Activated CD8-positive, alpha-beta T cell treated with anti-CD3 and anti-CD28 coated beads, Interleukin-2, amount 10 ng/mL, durations not matched to agents 7 days and 5 days (primary cell): ENCODE measurements at places on chromosomes 16 and 17.

DNA sequence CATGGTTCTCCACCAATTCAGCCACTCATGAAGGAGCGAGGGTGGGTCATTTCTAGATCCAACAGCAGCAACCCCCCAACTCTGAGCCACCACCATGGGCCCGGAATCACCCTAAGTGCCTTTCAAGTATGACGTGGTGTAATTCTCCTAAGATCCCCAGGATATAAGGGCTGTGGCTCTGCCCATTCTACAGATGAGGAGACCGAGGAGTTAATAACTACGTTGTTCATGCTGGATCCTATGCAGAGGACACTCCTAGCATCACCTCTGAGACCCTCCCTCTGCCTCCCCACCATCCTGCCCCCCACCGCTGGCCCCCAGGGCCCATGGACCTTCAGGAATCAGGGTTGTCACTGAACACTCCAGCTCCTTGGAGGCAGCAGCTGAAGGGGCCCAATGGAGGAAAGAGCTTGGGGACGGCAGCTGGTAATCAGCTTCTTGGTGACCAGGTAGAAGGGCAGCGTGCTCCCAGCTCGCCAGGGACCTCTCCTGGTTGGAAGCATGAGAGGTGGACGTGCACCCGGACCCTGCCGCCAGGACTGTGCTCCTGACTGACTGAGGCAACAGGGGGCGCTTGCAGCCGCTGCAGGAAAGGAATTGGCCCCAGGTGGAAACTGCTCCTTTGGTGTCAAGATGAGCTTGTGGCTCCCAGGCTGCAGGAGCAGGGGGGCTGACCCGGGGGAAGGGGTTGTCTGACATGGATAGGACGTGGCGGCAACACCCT, 28.2 kb upstream of the CACNG1 start:
- no peaks in the 10 kb centered on the region for H3K27me3 ChIP-seq
- H3K4me3 ChIP-seq: no peak overlapping the region
- H3K36me3 ChIP-seq: no peaks in the 10 kb centered on the region
- DNase-seq: no peak

GRCh38 chr16:69890892-69891282, 60.2 kb upstream of the CLEC18A start:
- no peaks in the 10 kb centered on the region for H3K27me3 ChIP-seq
- H3K27ac ChIP-seq: no peak overlapping the region
- peaks cover 21% of the 10 kb centered on the region for H3K36me3 ChIP-seq
- H3K4me1 ChIP-seq: no peaks in the 10 kb centered on the region
- DNase-seq: no peak

DNA sequence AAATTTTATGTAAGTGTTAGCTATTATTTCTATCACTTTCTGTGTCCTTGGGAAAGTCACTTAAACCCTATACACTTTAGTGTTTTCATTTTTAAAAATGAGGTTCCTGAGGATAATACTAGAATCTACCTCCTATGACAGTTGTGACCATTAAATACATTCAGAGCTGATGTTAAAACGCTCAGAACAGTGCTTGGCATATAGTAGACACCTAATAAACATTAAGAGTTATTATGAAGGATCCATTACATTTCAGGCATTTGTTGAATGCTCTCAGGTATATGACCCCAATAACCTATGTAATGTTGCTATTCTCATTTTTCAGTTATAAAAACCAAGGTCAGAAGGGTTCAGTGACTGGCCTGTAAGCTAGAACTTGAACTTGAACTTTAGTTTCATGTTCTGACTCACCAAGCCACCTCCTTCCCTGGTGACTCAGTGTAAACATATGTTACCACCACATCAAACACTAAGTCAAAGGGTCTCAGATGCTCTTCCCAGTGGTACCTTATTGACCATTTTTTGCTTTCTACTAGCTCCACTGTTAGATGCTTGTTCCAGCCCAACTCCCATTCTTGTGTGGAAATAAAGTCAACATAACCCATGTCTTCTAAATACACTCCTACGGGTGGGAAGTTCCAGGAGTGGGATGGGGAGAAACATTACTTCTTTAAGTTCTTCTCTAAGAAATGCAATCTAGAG, 47.6 kb downstream of the HSD17B2 start:
- H3K27me3 ChIP-seq: peaks cover 35% of the 10 kb centered on the region
- H3K4me1 ChIP-seq: peaks cover 12% of the 10 kb centered on the region
- DNase-seq: peak; percentile 46

DNA sequence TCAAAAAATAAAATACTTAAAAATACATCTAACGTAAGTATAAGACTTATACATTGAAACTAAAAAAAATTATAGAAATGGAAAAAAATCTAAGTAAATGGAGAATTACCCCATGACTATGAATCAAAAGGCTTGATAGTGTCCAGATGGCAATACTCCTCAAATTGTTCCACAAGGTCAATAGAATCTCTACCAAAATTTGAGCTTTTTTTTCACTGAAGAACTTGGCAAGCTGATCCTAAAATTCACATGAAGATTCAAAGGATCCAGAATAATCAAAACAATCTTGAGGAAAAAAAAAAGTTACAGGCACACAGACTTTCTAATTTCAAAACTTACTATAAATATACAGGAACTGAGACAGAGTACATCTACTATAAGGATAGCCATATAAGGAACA, 448.4 kb upstream of the CDH11 start:
- no peaks in the 10 kb centered on the region for H3K27me3 ChIP-seq
- H3K36me3 ChIP-seq: no peaks in the 10 kb centered on the region
- no peak overlapping the region for H3K27ac ChIP-seq
- H3K4me1 ChIP-seq: no peaks in the 10 kb centered on the region
- no peak overlapping the region for H3K4me3 ChIP-seq

GRCh38 chr17:8574687-8575086, 55.8 kb downstream of the MYH10 start:
- H3K27me3 ChIP-seq: no peaks in the 10 kb centered on the region
- no peak overlapping the region for H3K27ac ChIP-seq
- H3K4me3 ChIP-seq: no peak overlapping the region

DNA sequence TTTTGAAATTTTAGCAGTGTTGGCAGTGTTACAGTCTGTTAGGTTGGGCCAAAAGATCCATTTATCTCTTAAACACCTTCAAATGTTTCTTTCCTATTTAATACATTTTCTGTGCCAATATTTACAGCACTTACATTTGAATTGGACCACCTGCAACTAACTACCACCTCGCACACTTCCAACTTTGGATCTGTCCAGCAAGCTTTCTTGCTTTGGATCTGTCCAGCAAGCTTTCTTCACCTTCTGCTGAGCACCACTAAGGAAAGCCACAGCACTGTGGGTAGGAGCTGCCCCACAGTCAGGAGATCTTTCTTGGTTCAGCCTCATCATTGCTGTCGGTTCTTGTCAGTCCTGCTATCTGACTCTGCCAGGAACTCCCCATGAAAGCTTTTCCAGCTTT, 129.3 kb downstream of the PHKB start:
- H3K4me1 ChIP-seq: no peaks in the 10 kb centered on the region
- H3K4me3 ChIP-seq: no peak overlapping the region
- no peaks in the 10 kb centered on the region for H3K27me3 ChIP-seq
- peaks cover 16% of the 10 kb centered on the region for H3K36me3 ChIP-seq
- no peak for DNase-seq
- no peak overlapping the region for H3K27ac ChIP-seq

DNA sequence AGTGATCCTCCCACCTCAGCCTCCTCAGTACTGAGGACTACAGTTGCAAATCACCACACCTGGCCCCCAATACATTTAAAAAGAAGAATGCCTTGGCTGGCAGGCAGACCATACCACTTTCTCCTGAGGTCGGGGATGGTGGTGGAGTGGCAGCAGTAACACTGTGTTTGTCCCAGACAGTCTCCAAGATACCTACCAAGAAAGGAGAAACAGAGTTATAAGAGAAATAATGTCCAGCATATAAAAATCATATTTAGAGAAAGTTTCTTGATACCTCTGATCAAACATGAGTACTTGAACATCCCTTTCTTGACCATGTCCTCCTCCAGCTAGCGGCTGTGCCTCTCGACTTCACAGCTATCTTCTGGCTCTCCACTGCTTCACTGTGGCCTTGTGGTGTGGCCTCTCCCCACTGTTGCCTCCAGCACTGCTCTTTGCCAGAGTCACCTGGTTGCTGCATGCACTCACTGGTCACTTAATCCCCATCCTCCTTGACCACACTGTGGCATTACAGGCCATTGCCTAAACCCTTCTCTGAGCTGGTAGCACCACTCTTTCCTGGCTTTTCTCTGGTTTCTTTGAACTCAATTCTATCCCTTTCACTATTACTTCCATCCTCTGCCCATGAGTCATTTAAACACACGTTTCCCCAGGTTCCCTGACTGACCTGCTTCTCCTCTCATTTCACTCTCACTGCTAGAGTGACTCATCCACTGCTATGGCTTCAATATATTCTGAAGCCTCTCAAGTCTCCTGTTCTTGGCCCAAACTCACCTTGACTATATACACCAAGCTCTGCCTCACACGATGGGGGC, 45.2 kb downstream of the XPO6 start:
- H3K27ac ChIP-seq: peak overlapping the region; percentile 61
- no peak overlapping the region for H3K4me3 ChIP-seq
- no peaks in the 10 kb centered on the region for H3K27me3 ChIP-seq
- no peak for DNase-seq

GRCh38 chr17:62581764-62582163, 45.7 kb upstream of the MRC2 start:
- DNase-seq: no peak
- no peaks in the 10 kb centered on the region for H3K4me1 ChIP-seq
- no peaks in the 10 kb centered on the region for H3K27me3 ChIP-seq
- H3K36me3 ChIP-seq: peaks cover 39% of the 10 kb centered on the region
- H3K27ac ChIP-seq: no peak overlapping the region
